NCI-H187 (cell line): ENCODE measurements at places on chromosomes 13 and 19.

DNA sequence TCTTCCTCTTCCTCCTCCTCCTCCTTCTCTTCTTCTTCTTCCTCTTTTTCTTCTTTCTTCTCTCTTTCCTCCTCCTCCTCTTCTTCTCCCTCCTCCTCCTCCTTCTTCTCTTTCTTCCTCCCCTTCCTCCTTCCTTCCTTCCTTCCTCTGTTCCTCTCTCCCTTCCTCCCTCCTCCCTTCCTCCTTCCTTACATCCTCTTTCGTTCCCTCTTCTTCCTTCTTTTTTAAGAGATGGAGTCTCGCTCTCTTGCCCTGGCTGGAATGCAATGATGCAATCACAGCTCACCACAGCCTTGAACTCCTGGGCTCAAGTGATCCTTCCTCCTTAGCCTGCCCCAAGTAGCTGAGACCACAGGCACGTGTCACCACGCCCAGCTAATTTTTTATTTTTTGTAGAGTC, 13.2 kb downstream of the EHD2 start:
- DNase-seq: no peak

DNA sequence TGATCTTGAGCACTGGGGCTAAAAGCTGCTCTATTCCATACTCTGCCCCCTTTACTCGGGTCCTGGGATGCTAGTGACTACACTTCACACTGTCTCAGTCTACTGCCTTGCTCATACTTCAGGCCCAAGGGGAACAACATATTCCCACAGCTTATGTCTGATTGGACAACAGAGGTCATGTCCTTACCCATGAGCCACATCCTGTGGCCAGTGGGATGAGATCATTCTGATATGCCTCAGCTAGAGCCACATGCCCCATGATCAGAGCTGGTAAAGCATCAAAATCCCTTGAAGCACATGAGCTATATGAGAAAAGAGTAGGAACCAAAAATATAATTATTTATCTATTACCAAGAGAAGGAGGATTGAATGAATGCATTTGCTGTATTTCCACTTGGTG, 290.1 kb upstream of the TSHZ3 start:
- no peak for DNase-seq

DNA sequence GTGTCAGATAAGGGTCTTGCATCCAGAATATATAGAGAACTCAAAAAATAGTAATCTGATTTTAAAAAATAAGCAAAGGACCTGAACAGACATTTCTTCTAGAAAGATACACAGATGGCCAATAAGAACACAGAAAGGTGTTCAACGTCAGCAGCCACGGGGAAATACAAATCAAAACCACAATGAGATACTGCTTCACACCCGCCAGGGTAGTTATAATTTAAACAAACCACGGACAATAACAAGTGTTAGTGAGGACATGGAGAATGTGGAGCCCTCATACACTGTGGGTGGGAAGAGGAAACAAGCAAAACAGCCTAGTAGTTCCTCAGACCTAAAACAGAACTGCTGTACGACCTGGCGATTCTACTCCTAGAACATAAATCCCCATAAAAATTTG, 26.7 kb upstream of the NAPA start:
- DNase-seq: no peak

DNA sequence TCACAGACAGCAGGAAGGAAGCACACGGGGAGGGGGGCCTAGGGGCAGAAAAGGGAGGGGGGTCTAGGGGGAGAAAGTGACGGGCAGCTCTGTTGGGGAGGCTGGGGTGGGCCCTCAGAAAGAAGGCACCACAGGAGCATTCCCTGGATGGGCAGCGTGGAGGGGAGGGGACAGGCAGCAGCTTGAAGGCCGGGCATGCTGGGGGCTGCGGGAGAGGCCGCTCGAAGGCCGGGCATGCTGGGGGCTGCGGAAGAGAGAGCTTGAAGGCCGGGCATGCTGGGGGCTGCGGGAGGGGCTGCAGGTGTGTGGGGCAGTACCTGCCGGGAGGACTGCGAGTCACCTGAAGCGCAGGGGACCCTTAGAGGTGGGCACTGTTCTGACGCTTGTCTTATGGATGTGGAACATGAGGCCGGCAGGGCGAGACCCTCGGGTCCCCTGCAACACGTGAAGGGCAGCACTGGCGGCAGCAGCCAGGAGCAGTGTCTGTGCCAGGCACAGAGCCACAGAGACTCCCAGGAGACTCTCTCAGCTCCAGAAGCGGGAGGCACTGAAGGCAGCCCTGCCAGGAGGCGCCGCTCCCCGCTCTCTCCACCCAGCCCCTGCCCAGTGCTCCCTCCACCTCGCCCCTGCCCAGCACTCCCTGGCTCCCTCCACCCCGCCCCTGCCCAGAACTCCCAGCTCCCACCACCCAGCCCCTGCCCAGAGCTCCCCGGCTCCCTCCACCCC, 13.3 kb downstream of the ZNF787 start:
- no peak for DNase-seq

DNA sequence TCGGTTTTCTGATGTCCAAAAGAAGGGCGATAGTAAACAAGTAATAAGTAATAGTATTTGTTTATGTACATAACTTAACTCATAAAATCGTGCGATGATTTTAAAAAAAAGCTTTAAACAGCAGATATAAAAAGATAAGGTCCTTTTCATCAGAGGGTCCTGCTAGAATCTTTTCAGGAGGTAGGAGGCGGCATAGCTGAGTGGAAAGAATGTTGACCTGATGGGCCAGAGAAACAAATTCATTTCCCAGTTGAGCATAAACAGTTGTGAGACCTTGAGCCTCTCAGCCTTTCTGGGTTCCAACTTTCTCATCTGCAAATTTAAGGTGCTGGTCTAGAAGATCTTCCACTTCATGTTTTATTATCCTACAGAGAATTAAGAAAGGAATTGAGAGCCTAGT, 173.5 kb downstream of the LACC1 start:
- DNase-seq: no peak

DNA sequence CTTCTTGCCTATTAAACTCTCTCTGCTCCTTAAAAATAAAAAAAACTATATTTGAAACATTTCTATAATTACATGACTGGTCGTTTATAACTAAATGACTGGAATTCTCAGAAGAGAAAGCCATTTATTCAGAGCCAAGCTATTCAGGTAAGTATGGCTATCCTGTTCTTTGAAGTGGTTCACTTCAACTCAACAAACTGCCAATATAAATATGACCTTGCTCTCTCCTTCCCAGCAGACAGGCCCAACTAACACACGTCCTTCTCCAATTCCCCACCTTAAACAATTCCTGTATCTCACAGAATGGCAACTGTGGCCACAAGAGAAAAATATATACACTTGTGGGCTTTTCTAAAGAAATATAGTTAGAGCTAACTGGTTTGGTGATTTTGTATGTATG, 153.9 kb downstream of the MIPEP start:
- DNase-seq: no peak

GRCh38 chr13:100962585-100962984, 288.0 kb upstream of the TMTC4 start:
- DNase-seq: no peak

- no peak for DNase-seq
Observed at GRCh38 chr19:13120031-13120430, 2.0 kb downstream of the NACC1 start.

GRCh38 chr19:43718627-43719377, 2.9 kb downstream of the IRGC start:
- DNase-seq: no peak

DNA sequence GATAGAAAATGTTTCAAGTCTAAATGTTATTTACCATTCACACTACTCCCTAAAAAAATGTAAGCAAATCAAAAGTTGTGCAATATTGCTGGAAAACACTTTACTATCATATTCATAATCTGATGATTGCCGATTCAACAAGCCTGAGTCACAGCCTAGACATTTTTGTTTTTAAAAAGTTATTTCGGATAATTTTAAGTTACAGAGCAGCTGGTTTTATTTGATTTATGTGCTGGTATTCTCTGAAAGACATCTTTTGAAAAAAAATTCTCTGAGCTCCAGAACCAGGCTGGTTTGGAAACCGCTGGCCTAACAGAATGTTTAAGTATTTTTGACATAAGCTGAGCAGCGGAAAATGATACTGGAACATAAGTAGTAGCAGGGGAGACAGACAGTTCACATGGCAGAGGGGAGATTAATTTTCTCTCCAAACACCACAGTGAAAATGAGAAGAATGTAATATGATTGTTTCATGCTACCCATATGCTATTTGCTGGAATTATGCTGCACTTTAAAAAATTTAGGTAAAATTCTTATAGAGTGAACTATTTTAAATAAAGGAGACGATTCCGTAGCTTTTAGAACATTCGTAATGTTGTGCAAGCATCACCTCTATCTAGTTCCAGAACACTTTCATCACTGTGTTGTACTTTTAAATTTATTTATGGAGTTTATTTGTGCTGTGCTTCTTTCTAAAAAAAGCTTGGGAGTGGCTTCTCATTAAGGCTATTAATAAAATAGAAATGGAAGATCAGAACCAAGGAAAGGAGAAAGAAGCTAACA, 36.1 kb downstream of the TBC1D4 start:
- no peak for DNase-seq

GRCh38 chr13:29509999-29510589, 85.4 kb downstream of the SLC7A1 start:
- no peak for DNase-seq

GRCh38 chr19:35524181-35524837, 3.8 kb downstream of the SBSN start:
- DNase-seq: no peak

DNA sequence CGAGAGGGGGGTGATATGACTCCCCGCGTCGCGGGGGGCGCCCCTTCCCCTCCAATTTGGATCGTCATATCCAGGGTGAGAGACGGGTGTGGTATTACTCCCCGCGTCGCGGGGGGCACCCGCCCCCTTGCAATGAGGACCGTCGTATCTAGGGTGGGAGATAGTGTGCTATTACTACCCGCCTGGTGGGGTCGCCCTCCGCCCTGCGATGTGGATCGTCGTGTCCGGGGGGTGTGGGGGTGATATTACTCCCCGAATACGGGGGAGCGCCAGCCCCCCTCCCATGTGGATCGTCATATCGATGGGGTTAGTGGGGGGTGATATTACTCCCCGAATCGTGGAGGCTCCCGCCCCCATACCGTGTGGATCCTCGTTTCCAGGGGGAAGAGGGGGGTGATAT, 29.2 kb upstream of the RGCC start:
- no peak for DNase-seq

DNA sequence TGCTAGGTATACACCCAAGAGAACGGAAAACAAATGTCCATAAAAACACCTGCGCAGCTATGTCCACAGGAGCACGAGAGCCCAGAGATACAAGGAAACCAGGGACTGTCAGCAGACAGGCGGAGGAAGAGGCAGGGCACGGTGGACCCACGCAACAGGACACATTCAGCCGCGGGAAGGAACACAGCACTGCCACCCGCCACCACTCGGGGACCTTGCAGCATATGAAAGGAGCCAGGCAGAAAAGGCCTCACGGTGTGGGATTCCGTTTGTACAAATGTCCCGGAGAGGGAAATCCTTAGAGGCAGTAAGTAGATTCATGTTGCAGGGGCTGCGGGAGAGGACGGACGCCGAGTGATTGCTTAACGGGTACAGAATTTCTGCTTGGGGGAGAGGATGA, 7.8 kb downstream of the HSPBP1 start:
- no peak for DNase-seq

DNA sequence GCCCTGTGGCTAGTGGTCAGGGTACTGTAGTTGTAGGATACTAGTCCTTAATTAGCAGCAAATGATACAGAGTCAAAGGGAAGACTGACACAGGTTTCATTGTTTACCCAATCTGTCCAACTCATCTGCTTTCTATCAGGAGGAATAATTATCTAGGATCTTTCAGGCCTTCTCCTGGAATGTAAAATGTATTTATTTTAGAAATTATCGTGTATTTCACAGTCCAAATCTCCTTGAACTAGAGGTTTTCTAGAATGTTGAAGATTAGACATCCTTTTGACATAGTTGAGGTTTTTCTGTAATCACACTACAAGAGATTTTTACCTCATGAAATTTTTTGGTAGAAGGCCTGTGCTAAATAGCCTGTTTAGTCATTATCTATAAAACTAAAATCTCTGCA, 1694.8 kb upstream of the PCDH20 start:
- no peak for DNase-seq

DNA sequence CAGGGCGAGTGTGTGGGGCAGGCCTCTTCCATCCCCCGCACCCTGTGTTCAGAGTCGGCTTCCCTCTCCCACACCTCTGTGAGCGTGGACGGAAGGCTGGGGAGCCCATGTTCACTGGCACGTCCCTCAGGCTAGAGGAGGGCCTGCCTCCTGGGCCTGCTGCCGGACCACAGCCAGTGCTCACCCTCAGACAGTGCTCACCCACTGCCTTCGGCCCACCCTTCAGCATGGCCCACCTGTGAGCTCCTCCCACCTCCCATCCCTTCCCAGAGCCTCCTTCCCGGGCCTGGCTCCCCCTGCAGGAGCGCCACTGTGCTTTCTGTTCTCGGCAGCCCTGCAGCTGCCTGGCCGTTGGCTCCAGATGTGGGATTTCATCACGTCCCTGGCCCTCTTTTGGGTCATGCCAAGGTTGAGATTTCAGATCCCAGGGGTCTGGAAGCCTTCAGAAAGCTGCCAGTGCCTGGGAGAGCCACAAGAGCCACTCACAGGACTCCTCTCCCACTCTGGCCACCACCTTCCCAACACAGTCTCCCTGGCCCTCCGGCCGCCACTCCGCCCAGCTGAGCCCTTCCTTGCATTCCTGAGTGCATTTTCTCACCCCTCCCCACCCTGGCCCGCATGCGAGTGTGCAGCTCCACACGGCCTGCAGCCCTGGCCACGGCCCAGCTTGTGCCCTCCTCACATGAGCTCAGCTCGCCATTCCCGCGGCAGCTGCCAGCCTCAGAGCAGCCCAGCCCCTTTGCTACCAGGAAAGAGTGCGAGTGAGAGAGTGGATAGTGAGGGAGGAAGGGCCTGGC, 25.3 kb downstream of the CAPN12 start:
- no peak for DNase-seq

GRCh38 chr19:57664269-57665127, 4.2 kb upstream of the ZSCAN4 start:
- no peak for DNase-seq

DNA sequence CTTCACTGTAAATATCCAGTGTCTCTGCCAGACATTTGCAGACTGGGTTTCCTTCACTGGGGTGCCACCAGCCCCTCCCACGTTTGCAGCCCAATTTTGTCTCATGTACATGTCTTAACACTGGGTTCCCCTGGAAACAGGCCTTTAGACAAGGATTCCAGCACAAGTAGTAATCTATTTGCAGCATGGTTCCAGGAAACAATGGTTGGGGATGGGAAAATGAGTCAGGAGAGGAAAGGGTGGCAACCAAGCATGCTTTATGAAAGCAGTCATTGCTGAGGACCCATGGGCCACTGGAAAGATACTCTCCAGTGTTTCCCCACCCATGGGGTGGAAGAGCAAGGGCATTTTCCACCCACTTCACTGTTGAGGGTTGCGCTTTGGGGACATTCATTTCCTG, 53.6 kb upstream of the FARP1 start:
- DNase-seq: no peak

- no peak for DNase-seq
Observed at GRCh38 chr13:65468628-65469027, 1761.5 kb downstream of the PCDH9 start.
